ENCODE measurements at places on chromosomes 4 and X. TPM values are rescaled to one million over a fixed set of nuclear protein-coding genes. Genes with fewer than 3 reads are reported as not detected.

DSPP gene
- not detected for total RNA-seq

ATP8A1 gene
- total RNA-seq = 10.8 TPM

DNA sequence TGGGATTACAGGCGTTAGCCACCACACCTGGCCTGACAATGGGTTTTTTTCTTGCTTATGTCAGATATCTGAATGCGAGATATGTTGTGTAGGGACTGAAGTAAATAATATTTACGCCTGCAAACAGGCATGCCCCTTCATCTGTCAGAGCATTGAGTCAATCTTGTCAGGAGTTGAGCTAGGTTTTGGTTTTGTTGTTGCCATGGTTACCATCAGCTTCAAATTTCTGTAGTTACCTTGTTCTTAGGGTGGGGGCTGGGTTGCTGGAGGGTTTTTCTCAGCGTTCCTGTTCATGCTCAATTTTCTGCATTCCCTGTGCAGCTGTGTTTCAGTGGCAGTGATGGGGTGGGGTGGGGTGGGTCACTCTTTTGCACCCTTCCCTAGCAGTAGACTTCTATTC is 14.5 kb downstream of the MRPL1 start:
- no peak for DNase-seq

GRCh38 chr4:121217351-121217750 is 53.2 kb upstream of the TNIP3 start:
- no peak for DNase-seq

- DNase-seq = no peak
Observed at GRCh38 chr4:15130441-15130840, 128.2 kb downstream of the CPEB2 start.
